NCI-H2081 (cell line): ENCODE measurements at places on chromosomes 12 and 14.

DNA sequence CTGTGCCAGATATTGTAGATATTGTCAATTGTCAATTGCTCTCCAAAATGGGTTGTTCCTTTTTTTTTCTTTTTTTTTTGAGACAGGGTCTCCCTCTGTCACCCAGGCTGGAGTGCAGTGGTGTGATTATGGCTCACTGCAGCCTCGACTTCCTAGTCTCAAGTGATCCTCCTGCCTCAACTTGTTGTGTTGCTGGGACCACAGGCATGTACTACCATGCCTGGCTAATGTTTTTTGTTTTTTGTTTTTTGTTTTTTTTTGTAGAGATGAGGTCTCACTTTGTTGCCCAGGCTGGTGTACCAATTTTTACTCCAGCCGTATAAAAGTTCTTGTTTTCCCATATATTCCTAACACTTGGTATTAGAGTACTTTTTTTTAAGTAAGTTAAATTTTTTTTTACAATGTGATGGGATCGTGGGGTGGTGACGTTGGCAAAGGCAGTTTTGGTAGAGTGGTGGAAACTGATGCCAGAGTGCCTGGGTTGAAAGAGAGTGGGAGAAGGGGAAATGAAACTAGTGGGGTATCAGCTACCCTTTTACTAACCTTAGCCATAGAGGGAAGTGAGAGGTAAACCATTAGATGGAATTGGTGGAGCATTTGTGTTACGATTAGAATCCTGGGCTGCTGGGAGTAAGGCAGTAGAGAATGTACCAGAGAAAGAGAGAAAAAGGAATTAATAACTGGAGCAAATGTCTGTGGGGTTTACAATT is 33.0 kb upstream of the CFAP54 start:
- DNase-seq = no peak

DNA sequence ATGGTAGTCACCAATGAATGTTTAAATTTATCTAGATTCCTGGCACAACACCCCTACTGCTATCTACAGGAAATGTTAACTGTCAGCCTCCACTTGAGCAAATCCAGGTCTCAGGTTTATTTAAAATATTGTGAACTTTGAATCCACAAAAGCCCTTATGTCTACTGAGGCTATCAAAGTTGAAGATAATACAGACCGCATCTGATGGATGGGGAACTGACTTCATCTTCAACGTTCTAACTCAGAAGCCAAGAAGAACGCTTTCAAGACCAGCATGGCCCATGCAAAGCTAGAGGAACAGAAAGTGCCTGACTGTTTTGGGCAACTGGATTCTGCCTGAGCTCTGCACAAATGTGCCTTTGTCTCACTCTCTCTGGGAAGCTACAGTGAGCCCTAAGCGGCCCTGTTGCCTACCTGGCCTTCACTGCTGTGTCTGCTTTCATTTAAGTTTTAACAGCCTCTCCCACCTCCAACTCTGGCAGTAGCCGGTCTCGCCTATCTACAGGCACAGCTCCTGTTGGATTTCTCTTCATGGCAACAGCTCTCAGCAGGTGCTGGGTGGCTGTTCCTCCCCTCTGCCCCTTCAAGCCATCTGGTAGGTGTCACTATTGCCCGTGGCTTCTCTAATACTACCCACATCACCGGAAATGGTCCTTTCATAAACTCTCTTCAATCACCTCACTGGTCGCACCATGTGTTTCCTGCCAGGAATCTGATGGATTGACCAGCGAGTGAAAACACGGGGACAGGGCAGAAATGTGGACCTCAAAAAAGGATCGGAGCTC is 112.1 kb upstream of the OVCH1 start:
- DNase-seq = no peak

DNA sequence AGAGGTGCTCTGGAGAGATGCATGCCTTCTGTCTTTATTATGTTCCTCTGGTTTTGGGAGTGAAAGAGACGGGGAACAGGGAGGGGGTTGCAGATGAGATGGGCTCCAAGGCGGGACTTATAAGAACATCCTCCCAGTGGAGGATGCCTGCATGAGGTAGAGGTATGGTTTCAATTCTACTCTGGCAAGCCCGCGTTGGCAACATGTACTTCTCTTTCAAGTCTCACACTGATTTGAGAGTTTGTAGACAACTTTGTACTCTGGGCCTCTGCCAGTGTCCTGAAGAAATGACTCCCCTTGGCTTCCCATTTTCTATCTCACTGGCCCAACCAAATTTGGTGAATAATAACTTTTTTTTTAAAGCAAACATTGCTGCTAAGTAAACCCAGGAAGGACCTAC is 121.3 kb downstream of the C12orf75 start:
- DNase-seq = no peak

DNA sequence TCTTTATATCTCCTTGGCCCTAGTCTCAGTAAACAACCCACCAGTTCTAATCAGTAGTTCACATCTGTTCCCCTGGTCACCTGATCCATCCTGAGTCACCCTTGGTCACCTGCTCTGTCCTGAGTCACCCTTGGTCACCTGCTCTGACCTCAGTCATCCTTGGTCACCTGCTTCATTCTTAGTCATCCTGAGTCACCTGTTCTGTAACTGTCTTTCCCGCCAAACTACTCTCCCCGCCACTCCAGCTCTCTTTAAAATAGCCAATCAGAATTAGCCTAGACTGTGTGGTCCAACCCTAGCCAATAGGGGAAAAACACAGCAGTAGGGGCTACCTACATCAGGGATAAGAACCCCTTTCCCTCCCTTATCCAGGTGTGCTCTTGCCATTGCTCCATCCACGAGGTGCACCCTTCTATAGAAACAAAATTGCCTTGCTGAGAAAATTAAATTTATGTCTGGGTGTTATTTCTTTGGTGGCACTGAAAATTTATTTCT is 245.4 kb upstream of the DIO3 start:
- DNase-seq = no peak

- DNase-seq = peak; percentile 93
These were observed 69.3 kb downstream of the EEA1 start for GRCh38 chr12:92859650-92860386.

GRCh38 chr14:78248501-78249090 is 78.4 kb downstream of the NRXN3 start:
- DNase-seq = peak; percentile 60

GRCh38 chr12:30878024-30878423 is 48.5 kb upstream of the TSPAN11 start:
- DNase-seq = no peak

- DNase-seq = no peak
These were observed 583.5 kb upstream of the ATP2B1 start for GRCh38 chr12:90292183-90292582.

DNA sequence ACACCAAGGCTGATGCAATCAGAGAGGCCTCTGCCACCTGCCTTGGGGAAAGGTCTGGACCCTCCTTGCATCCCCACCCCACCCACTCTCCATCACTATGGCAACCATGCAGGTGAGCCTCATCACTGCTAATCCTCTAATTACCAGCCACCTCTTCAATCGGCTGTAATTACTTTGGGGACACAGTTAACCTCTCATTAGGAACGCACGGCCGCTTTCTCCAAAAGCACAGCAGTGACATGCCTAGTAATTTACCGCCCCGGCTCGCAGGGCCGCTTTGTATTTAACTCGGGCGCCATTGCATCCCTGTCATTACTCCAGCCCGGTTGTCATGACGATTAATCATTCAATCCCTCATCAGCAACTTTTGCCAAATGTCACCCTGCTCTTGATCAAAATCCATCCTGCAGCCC is 36.3 kb upstream of the FAM222A start:
- DNase-seq = peak; percentile 94

DNA sequence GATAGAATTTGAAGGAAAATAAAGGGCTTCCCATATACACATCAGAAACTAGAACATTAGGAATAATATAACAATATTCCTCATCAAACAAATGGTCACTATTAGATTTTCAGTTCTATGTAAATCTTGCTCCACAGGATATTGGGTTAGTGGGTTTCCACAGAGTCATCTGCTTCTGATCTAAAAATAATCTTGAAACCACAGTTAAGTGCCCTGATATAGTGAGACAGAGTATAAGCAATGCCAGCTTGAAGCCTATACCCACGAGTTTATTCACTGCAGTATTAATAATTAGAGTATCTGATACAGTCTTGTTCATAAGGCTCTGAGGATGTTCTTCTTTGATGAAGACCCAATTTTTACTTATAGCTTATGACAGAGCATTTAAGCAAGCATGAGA is 74.5 kb upstream of the ATF7IP start:
- DNase-seq = no peak
